ENCODE measurements at places on chromosomes 7 and 10.

DNA sequence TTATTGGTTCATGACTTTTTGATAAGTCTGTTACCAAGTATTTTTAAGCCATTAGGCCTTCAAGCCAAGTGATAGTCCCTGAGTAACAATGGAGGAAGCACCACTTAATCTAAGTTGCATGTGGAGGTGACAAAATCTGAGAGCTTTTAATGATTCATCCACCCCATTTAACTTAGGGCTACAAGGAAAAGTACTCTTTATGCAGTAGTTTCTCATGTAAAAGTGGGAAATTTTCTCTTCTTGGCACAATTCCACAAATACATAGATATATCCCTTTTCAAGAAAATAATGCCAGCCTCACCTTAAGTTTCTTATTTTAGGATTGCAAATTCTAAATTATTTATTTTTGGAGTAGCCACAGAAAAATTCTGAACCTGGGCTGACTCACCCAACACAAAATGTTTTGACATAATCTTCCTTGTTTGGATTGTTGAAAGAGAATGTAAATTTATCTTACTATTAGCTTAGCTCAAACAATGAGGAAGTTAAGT, 85.7 kb downstream of the SUGCT start:
- no peak for DNase-seq

- DNase-seq: no peak
Measured at GRCh38 chr7:31521336-31522010, 7.6 kb downstream of the ITPRID1 start.

DNA sequence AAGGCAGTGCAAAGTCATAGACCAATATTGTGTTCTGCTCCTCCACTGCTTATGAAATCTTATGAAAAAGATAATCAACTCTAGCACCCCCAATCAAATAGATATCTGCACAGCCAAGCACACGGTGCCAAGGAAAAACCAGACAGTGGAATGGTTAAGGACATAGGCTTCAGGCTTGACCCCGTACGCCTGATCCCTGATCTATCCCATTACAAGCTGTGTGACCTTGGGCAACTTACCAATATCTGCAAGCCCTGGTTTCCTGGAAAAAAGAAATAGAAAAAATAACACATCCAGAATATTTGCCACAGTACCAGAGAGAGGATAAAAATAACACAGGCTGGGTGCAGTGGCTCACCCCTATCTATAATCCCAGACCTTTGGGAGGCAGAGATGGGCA, 56.9 kb downstream of the GRB10 start:
- no peak for DNase-seq

DNA sequence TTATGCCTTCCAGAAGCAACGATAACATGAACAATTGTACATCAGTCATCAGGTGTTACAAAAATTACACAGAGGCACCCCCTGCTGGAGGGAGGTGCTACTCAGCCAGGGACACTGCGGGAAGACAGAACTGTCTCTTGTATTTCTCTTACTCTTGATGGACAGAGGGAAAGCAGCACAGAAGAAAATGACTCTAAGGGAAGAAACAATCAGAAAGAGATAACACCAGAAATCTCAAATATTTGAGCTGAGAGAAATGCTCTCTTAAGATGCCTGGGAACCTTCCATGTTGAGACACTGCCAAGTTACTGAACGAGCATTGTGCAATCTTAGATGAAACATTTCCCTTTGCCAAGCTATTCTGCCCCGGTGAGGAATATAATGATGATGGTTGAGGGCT, 227.6 kb upstream of the NPSR1 start:
- DNase-seq: no peak

- no peak for DNase-seq
Measured at GRCh38 chr10:132075909-132076577, 10.3 kb downstream of the JAKMIP3 start.

- DNase-seq: no peak
Measured at GRCh38 chr10:2703953-2704352, 363.4 kb upstream of the PFKP start.

- no peak for DNase-seq
Measured at GRCh38 chr7:28708033-28708951, 249.8 kb downstream of the TRIL start.

DNA sequence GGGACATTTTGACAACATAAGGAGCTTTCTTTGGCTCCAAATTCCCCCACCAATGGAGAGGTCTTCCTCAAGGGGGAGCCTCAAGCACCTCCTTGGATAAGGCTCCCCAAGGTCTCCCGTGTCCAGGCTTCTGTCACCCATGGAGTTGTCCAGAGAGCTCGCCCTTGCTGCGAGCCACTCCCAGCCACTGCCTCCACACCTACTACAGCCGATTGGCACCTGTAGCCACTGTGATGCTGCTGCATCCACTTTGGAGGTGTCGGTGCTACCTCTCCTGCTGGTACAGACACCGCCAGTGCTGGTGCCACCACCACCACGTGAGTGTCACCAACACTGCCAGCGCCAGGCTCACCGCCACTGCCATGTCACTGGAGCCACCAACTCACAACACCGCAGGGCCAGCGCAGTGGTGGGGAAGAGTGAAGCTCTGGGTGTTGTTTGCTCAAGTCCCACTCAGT, 22.1 kb upstream of the ENO4 start:
- DNase-seq: no peak

DNA sequence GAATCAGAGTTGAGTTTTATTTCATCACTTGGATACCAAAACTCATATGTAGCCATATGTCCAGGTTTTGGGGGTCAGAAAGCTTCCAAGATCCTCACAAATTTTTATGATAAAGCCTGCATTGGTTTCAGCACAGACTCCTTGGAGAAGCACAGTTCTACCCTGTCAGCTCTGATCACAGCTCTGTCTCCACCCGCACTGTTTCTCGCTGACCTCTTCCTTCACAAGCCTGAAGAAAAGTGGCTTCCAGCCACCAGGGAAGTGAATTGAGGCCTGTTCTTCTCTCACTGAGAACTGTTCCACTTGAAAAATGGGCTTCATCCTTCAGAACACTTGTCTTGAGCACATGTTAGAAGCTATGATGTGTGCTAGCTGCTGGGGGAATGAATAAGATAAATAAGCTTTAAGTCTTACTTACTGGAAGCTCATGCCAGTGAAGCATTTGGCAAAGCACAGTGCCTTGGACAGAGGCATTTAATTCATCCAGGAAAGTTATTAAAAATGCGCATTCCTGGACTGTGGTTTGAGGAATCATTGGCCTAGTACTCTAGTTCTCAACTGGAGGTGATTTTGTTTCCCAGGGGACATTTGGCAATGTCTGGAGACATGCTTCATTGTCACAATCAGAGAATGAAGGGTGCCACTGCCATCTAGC, 133.6 kb downstream of the BMPER start:
- no peak for DNase-seq

DNA sequence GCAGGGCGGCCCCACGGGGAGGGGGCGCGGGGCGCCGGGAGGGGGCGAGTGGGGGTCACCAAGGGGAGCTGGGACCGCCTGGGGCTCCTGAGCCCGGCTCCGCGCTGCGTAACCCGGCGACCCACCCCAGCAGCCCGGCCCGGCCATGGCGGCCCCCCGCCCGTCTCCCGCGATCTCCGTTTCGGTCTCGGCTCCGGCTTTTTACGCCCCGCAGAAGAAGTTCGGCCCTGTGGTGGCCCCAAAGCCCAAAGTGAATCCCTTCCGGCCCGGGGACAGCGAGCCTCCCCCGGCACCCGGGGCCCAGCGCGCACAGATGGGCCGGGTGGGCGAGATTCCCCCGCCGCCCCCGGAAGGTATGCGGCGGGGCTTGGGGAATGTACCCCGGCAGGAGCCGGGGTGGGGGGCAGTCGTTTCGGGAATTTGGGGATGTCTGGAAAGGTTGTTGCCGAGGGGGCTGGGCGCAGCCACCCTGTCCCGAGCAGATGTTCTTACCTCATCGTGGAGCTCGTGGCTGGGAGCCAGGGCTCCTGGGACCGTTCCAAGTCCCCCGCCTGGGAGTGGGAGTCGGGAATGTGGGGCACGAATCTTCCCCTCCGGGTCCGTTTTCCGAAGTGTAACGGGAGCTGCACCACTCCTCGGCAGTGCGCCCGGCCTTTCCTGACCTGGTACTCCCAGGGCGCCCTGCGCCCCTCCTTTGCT, 431 bp downstream of the ZYX start:
- no peak for DNase-seq

GRCh38 chr7:125423458-125424155, 494.0 kb upstream of the POT1 start:
- no peak for DNase-seq

- DNase-seq: no peak
Measured at GRCh38 chr7:18469316-18469715, 26.2 kb upstream of the HDAC9 start.

GRCh38 chr10:132270256-132270655, 37.5 kb downstream of the STK32C start:
- no peak for DNase-seq

- DNase-seq: peak; percentile 37
Measured at GRCh38 chr7:1758028-1758858, 88.2 kb downstream of the ELFN1 start.

- DNase-seq: no peak
Measured at GRCh38 chr10:18059826-18060559, 80.2 kb upstream of the CACNB2 start.

DNA sequence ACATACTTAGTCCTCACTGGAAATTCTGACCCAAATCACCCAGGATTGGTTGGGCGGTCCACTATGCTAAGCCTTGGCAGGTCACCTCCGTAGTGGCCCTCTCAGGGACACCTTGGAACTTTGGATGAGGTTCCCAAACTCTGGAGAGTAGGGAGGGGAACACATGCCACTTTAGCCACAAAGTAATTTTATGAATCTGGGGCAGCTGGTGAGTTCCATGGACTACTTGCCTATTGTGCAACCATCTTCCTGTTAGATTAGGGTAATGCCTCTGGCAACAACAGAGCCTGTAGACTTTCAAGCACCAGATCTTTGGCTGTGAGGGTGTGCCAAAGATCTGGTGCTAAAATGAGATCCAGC, 77.7 kb downstream of the ITGB8 start:
- DNase-seq: no peak

GRCh38 chr10:76444034-76444800, 1012.8 kb downstream of the LRMDA start:
- DNase-seq: no peak

DNA sequence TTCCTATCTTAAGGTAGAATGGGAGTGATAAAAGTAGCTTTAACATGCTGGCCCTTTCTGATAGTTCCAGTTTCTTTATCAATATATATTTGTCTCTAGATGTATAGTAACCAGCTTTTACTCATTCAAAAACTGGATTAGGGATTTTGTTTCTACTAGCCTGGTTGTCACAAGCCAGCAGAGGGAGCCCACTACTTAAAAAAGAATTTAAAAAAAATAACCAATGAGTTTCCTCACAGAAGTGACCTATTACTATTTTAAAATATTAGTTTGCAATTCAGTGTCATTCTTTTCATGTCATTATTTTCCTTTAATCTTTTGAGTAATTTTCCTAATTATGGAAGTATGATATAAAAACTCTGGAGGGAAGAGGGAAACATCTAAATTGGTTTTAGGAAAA, 142.1 kb downstream of the PHTF2 start:
- DNase-seq: no peak

GRCh38 chr10:90992462-90992861, 71.6 kb upstream of the ANKRD1 start:
- no peak for DNase-seq

- DNase-seq: peak; percentile 77
Measured at GRCh38 chr7:63899691-63900393, 98.8 kb upstream of the ZNF722 start.

- DNase-seq: no peak
Measured at GRCh38 chr10:121684276-121684675, 86.0 kb upstream of the FGFR2 start.

- DNase-seq: no peak
Measured at GRCh38 chr10:67697724-67698131, 1.7 kb upstream of the CTNNA3 start.

DNA sequence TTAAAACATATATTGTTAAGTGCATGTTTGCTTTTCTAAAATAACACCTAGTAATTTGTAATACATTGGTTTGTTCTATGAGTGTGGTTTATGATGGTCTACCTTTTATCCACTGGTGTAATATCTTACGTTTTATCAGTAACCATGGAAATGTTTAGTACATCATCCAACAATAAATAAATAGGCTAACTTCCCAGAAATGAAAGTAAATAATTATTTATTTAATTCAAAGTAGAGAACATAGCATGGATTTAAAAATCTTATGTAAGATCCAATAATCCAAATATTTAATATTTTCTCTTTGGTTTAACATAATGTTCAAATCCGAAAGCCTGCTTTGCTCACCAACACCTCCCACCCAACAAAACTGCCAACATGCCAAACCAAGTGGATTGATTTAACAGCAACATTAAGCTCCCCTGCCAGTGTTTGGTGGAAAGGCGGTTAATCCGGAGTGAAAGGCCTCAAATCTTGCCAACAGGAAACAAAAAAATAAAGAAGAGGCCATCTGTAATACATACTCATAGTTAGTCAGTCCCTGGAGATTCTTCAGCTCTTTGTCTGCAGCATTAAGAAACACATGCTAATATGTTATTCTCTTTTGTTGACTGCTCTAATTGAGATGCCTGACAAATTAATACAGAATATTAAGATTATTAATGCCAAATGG, 897.8 kb downstream of the CNTNAP2 start:
- DNase-seq: no peak

GRCh38 chr7:40437498-40437897, 302.7 kb downstream of the SUGCT start:
- DNase-seq: no peak

GRCh38 chr10:115857856-115858255, 415.1 kb downstream of the GFRA1 start:
- no peak for DNase-seq

DNA sequence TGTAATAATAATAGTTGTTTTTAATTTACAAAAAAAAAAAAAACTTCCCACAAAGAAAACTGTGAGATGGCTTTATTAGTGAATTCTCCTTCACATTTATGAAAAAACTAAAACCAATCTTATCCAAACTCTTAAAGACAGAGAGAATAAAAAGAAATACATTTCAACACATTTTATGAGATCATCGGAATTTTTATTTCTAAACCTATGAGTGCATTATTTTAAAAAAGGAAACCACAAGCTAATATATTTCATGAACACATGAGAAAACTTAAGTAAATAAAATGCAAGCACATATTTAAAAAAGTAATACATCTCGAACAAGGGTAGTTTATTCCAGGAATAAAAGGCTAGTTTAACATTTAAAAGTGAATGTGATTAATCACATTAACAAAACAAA, 31.5 kb downstream of the C7orf25 start:
- no peak for DNase-seq

- no peak for DNase-seq
Measured at GRCh38 chr7:121302214-121302745, 26.5 kb upstream of the WNT16 start.

GRCh38 chr10:58397830-58398229, 12.6 kb downstream of the TFAM start:
- DNase-seq: no peak

DNA sequence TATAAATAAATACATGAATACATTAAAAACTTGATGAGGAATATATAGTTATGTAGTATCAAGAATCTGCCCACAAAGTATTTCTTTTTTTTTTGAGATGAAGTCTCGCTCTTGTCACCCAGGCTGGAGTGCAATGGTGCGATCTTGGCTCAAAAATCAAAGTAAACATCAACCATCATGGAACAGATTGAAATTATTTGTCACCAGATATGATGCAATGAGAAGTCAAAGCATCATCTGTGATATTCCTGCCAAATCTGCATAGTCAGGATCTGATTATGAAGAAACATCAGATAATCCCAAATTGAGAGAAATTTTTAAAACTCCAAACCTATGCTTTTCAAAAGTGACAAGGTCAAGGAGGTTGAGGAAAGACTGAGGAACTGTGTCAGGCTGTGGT, 5.1 kb upstream of the CYP2C18 start:
- no peak for DNase-seq

- DNase-seq: no peak
Measured at GRCh38 chr7:30894009-30894408, 17.6 kb upstream of the AQP1 start.

All from stimulated activated CD4-positive, alpha-beta T cell treated with anti-CD3 and anti-CD28 coated beads, Interleukin-4, amount 100 ng/mL, for 1 hour (primary cell).